ENCODE measurements at places on chromosomes 7 and 10. TPM values are rescaled to one million over a fixed set of nuclear protein-coding genes. Genes with fewer than 3 reads are reported as not detected.

DNA sequence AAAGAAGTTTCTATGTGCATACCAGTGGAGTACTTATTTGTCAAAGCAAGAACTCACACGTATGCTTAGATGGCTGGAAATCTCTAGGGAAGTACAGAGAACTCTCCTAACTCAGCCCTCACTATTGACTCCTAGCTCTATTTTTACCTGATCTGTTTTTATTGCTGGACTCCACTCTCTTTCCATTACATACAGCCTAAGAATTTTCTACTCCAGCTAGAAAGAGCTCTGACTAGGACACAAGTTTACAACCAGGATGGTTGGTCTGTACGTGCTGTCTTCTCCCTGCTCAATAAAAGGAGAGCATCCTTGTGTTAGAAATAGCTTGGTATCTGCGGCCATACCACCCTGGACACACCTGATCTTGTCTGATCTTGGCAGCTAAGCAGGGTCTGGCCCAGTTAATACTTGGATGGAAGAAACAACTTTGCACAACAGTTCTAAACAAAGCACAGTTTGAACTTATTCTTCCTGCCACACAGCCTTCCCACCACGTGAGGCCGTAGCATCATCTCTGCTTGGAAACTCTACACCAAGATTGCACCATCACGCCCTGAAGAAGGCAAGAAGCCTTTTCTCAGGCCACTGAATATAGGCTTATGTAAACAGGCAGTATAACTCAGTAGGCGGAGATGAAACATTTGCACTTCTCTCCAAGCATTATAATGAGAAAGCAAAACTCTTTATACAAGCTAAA, 50.7 kb downstream of the KCNMA1 start:
- H3K4me3 ChIP-seq, result no peak overlapping the region
- peak; percentile 51 for DNase-seq
- no peak overlapping the region for H3K27ac ChIP-seq
- H3K4me1 ChIP-seq, result no peaks in the 10 kb centered on the region
- H3K27me3 ChIP-seq, result no peaks in the 10 kb centered on the region

GRCh38 chr10:37667736-37668135, 189.7 kb downstream of the ZNF248 start:
- H3K27me3 ChIP-seq, result no peaks in the 10 kb centered on the region
- DNase-seq, result no peak
- H3K4me1 ChIP-seq, result no peaks in the 10 kb centered on the region
- no peak overlapping the region for H3K4me3 ChIP-seq

DNA sequence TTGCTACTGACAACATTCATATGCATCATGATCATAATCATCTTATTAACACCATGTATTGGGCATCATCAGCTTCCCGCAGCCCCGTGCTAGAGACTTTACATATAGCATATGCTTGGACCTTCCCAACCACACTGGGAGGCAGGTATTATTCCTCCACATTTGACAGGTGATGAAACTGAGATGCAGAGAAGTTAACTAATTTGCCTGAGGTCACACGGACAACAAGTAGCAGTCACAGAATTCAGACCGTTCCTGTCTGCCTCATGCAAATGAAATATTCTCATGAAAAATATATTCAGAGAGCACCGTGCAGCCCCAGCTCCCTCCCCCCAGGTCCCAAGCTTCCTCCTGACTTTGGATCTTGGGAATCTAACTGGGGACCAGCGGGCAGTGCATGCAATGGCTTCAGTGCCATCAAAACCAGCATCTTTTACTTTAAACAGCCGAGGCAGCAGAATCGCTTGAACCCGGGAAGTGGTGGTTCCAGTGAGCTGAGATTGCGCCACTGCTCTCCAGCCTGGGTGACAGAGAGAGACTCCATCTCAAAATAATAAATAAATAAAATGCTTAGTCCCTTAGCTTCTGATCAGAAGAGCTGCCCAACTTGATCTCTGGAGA, 112.2 kb upstream of the GPR26 start:
- no peak overlapping the region for H3K4me3 ChIP-seq
- DNase-seq, result no peak
- no peaks in the 10 kb centered on the region for H3K36me3 ChIP-seq
- no peak overlapping the region for H3K27ac ChIP-seq

GRCh38 chr10:44925224-44925623, 14.1 kb downstream of the TMEM72 start:
- H3K4me3 ChIP-seq, result no peak overlapping the region
- peak overlapping the region; percentile 62 for H3K27ac ChIP-seq
- DNase-seq, result peak; percentile 31

GRCh38 chr7:79227044-79227443, 226.4 kb downstream of the MAGI2 start:
- no peak for DNase-seq
- no peaks in the 10 kb centered on the region for H3K36me3 ChIP-seq
- H3K27me3 ChIP-seq, result no peaks in the 10 kb centered on the region
- H3K27ac ChIP-seq, result no peak overlapping the region
- H3K4me1 ChIP-seq, result no peaks in the 10 kb centered on the region
- H3K4me3 ChIP-seq, result no peak overlapping the region

Gene KAZALD1
- total RNA-seq, result 3.1 TPM

Gene ADIRF
- 105 TPM for total RNA-seq

Gene TAS2R41
- total RNA-seq, result not detected
